ENCODE measurements at places on chromosomes 5 and 9. TPM values are rescaled to one million over a fixed set of nuclear protein-coding genes. Genes with fewer than 3 reads are reported as not detected.

ZBTB26 gene
- 7.3 TPM for total RNA-seq

SPATA31E1 gene
- total RNA-seq = not detected

MOB3B gene
- 9.7 TPM for total RNA-seq

CDKN2B gene
- 17.0 TPM for total RNA-seq

BHMT2 gene
- total RNA-seq = 37.2 TPM

BAG1 gene
- 52.5 TPM for total RNA-seq

Measured in omental fat pad (tissue), 4 donors.